ENCODE measurements at places on chromosomes 1 and 21.

- no peak for DNase-seq
Observed at GRCh38 chr1:205714190-205714905, 34.0 kb upstream of the SLC45A3 start.

GRCh38 chr1:156525856-156526489 is 25.4 kb upstream of the MEF2D start:
- DNase-seq = no peak

DNA sequence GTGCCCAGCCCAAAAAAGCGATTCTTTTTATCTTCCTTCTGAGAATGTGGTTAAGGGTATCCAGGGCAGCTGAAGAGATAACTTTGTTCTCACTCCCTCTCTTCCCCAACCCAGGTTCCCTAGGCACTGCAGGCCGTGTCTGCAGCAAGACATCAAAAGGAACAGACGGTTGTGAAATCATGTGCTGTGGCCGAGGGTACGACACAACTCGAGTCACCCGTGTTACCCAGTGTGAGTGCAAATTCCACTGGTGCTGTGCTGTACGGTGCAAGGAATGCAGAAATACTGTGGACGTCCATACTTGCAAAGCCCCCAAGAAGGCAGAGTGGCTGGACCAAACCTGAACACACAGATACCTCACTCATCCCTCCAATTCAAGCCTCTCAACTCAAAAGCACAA is 11.4 kb downstream of the WNT2B start:
- no peak for DNase-seq

DNA sequence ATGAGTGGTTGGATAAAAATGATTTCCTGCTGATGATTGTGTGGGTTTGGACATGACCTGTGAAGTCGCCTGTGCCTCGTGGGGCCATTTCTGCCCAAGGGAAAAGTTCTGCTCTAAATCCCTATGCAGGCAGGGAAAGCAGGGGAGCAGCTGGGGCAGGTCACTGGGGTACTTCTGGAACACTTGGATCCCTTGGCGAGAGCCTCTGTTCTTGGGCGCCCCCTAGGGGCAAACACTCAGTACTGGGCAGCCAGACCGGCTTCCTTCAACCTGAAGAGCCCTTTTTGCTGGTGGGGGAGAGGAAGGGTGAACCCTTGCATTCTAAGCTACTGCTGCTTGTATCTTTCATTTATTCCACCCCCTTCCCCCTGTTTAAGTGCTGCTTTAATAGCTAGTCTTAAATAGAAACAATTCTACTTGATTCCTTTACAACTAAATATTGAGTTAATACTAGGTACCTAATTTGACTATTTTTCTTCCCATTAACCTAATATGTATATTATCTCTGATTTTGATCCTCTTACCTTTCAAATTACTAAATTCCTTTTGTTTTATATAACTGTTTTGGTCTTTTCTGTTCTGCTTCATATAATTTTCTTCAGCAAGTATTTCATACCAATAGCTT is 5.1 kb upstream of the CLEC20A start:
- DNase-seq = peak; percentile 22

DNA sequence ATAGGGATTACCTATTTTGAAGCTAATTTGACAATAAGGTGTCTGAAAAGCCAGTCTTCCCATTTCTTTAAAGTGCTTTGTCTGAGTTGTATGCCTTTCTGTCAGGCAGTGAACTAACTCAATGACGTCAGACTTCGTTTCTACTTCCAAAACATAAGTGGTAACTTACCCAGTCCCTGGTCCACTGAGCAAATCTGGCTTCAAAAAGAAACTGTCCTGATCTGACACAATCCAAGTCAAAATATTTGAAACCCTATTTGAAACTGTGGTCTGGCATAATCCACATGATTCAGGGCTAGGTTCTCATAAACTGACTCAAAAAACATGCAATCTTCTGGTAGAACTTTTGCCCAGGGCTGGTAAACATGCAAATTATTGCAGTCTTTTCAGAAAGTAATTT is 34.0 kb downstream of the DIRAS3 start:
- no peak for DNase-seq

DNA sequence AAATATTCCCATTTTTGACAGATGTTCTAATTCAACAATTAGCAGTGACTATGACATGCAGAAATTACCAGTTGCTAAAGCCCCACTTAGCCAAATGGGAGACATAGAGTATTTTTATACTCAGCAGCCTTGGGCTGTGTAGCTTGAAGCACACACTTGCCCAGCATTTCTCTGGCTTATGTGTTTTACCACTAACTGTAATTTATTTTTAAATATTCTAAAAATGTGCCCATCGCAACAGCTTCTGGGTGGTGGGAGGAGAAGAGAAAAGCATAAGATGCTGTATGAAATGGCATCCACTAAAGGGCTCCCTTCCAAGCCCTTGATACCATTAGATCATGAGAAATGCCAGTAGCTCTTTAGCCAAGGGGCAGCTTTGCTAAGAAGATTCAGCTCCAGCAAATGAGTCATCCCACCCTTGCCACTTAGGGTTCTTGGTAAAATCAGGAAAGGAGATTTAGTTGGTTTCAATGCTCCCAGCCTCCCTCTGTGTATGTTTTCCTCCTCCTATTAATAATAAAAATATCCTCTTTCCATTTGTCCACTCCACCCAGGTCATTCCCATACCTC is 462.7 kb upstream of the DEPDC1 start:
- DNase-seq = no peak

- no peak for DNase-seq
Observed at GRCh38 chr1:171935664-171936063, 94.4 kb downstream of the DNM3 start.

DNA sequence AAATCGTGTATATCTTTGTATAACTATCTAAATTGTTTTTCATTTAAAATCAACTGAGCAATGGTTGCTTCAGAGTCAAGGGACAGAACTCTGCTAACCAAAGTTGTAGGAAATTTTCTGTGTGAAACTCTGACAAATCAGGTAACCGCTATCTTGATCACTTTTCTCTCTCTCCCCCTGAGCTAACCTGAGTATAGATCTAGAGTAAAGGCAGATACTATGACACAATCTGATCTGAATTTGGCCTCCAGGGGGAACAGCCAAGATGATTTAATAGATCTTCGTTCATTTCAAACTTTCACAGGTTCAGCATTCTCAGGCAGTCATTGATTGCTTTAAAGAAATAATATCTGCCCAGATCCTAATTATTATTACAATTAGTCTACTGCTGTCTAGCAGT is 472.8 kb downstream of the NUF2 start:
- DNase-seq = no peak

DNA sequence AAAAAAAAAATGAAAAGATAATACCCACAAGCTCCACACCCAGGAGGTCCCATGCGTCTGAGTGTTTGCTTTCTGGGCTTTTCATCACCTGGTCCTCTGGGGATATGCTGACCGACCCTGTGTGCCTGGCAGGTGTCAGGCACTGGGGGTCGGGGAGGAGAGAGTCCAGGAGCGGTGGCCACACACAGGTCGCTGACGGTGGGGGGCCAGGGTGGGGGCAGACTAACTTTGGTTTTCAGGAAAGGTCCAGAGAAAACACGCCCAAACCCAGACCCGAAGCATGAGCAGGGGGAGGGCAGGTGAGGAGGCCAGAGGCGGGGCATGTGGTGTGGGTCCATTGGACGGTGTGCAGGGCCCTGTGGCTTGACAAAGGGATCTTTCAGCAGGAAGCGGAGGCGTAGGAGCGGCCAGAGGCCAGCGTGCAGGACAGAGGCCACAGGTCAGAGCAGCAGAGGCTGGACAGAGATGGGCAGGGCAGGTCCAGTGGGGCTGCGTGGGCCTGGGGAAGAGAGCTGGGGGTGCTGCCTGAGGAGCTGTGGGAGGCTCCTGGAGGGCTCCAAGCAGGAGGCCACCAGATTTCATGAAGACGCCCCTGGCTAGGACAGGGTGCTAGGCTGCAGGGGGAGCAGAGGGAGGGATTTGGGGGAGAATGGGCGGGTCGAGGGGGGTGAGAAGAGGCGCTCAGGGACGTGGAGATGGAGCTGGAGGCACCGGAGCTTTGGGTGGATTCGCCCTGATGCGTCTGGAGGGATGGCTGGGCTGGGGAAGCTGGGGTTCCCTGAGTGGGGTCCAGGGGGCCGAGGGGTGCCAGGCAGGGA is 15.8 kb downstream of the RNF223 start:
- no peak for DNase-seq

DNA sequence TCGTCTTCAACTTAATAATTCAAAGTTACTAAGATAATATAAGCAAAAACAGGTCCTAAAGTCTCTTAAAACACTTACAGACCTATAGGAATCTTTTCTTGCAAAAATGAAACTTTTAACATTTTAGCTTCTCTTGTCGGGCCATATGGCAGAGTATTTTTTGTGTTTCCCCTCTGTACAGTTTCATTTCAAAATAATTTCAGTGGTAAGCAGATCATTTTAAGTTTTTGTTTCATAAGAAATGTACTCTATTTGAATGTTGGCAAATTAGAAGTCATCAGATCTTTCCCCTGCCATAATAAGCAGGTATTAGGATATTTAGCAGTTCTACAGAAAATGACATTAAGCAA is 37.9 kb downstream of the RGL1 start:
- no peak for DNase-seq

DNA sequence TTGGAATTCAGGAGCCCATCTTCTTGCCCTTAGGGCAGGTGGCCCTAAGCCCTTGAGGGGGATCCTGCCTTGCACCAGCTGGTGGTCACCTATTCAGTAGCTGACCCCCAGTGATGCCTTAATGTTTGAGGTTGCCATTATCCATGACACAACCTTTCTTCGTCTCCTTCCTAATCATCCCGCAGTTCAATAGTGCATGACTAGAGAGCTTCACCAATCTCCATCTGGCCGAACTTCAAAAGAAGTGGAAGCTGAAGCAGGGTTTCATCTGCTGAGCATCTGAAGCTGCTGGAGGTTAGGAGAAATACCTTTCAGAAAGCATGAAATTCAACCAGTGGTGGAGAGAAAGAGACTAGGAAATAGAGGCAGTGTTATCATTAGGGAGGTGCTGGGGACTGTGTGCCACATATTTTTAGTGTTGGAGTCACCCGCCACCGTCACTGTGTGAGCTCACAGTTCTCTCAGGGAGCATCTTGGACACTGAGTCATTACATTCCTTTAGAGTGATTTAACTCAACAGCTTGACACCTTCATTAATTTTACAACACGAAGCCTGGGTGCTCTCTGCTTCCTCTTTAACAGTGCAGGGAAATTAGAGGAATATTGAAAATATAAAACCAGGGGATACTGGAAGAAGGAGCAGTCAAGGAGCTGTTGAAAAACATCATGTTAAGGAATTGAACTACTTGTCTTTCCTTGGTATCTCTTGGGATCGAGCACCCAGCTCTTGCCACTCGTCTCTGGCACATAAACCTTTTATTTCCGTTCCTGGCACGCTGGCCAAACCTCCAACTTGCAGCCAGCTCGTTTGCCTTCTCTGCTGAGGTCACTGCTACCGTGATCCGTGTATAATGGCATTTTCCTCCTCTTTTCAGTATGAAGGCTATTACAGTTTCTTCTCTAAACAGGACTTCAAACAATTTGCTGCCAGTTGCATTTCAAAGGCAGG is 53.6 kb downstream of the PEX14 start:
- DNase-seq = no peak

DNA sequence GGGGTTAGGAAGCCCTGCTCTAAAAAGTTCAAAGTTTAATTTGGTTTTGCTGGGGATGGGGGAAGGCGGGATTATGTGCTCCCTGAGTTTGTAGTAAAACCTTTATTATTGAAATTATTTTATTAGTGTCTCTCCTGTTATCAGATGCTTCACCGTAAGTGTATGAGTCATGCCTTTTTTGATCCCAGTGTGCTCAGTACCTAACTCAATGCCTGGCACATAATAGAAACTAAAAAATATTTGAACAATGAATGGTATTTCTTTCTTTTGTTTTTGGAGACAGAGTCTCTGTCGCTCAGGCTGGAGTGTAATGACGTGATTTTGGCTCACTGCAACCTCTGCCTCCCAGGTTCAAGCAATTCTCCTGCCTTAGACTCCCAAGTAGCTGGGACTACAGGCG is 6.4 kb downstream of the SNRPE start:
- no peak for DNase-seq

- no peak for DNase-seq
Observed at GRCh38 chr21:37835481-37835880, 80.8 kb downstream of the KCNJ6 start.

GRCh38 chr1:78490861-78491450 is at the start of gene PTGFR:
Gene PTGFR (plus strand): TSS chr1:78490974. CDS start chr1:78492744, 1,770 bp downstream.
- no peak for DNase-seq

DNA sequence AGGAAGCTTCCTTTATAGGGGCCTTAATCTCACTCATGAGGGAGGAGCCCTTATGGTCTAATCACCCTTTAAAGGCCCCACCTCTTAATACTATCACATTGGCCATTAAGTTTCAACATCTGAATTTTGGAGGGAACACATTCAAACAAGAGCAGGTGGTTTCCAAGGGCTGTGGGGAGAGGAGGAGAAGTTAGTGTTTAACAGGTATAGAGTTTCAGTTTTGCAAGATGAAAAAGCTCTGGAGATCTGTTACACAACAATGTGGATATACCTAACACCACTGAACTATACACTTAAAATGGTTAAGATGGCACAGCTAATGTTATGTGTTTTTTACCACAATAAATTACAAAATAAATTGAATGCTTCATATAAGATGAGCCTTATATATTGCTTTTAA is 113.4 kb upstream of the DNAH14 start:
- no peak for DNase-seq

DNA sequence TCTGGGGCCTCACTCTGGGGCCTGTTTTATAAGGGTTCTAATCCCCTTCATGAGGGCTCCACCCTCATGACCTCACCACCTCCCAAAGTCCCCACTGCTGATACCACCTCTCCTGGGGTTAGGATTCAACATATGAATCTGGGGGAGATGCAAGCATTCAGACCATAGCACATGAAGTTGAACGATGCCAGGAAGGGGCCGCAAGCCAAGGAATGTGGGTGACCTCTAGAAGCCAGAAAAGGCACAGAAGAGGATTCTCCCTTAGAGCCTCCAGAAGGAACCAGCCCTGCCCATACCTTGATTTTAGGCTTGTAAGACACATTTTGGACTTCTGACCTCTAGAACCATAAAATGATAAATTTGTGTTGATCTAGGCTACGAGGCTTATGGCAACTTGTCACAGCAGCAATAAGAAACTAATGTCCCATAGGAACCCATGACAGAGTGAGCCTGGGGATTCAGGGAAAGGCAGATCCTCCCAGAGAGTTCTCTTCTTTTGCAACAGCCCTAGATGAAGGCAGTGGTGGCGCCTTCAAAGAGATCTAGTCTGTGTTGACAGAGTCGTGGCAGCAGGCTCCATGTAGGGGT is 27.9 kb downstream of the TRIM67 start:
- no peak for DNase-seq
